ENCODE measurements at places on chromosomes 12 and 14.
A peak's percentile ranks its signal among the peaks of the same experiment; 100 is the strongest.

DNA sequence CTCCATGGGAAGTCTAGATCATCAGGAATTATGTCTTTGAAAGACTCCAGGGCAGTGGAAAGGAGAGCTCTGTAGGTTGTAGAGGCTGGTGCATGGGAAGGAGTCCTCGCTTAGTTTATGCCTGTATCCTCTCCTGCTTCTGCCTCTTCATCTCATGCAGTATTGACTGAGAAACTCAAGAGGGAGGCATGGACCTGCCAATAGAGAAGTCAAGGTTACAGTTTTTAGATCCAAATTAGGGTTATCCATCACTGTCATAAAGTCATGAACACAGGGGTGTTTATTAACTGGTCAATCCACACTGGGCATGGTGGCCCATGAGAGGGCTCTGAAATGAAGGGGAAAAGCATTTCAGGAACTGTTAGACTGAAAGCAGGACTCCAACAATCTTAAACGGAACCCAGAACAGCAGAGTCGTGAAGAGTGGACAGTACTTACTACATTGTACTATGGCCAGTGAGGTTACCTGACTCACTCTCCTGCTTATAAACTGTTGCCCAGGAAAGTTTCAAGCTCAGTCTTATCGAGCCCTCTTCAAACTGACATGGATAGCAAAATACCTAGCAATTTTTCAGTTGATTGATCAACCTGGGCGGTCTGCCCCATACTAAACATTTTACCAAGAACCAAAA, 30.1 kb upstream of the DHRS7 start:
- no peak for DNase-seq

DNA sequence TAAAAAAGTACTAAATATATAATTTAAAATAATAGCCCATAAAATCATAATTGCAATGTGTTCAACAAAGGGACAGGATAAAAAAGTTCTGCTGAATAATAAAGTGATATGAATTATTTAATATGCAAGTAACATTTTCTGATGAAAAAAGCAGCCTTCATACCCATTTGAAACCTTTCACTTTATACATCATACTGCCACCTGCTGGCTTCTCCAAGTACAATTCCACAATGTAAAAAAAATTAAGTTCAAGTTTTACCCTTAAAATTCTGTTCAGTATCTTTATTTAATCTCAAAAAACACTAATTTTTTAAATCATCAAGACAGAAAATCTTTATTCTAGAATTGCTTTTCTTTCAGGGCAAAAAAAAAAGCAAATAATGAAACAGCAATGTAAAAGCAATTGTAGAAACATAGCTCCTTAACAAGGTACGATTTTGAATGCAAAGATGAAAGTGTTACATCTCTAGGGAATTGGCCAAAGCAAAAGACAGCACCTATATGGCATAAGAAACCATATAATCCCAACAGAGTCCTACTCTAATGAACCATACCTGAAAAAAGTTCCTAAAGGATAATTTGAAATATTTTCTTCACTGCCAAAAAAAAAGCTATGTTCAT, 15.0 kb downstream of the MDM1 start:
- DNase-seq: peak; percentile 56

- DNase-seq: peak; percentile 91
These were observed 8.6 kb downstream of the TC2N start for GRCh38 chr14:91858536-91859275.

DNA sequence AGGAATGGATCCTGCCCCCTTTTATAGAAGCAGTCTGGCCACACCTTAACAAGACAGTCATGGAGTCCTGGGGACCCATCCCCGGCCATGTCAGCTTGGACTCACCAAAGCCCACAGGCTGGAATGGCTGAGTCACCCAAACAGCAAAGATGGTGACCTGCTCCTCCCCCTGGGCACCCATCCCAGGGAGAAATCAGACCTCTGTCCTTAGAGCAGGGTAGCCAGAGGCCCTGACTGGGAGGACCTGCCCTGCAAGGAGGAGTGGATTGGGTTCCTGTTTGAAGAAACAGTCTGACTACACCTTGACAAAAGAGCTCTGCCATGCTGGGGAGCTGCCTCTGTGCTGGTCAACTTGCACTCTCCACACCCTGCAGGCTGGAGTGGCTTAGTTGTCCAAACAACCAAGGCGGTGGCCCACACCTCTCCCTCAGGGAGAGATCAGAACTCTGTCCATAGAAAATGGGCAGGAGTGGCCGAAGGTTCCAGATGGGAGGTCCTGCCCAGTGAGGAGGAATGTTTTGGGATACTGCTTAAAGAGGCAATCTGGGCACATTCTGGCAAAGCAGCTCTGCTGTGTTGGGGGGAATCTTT, 16.6 kb downstream of the MGP start:
- DNase-seq: no peak

GRCh38 chr14:76812093-76812421, 625 bp downstream of the ANGEL1 start:
- no peak for DNase-seq
